ENCODE measurements at places on chromosomes 6 and 20.

DNA sequence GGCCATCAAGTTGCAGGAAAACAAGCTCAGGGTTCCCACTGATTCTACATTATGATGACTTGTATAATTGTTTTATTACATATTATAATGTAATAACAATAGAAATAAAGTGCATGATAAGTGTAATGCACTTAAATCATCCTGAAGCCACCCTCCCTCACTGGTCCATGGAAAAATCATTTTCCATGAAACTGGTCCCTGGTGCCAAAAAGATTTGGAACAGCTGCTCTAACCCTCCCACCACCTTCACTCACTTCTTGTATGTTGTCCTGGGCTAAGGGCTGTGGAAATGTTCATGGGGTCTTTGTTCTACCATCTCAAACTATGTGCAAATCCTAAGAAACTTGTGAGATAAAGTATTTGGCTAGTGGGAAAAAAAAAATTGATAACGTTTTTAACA lies 133.8 kb downstream of the LRRC1 start:
- DNase-seq = no peak

- DNase-seq = no peak
Observed at GRCh38 chr6:16437095-16437494, 198.7 kb downstream of the GMPR start.

- no peak for DNase-seq
Observed at GRCh38 chr6:155974811-155975323, 519.2 kb upstream of the NOX3 start.

- no peak for DNase-seq
Observed at GRCh38 chr6:122033564-122034181, 365.8 kb upstream of the HSF2 start.

GRCh38 chr20:47019121-47019824 lies 124.6 kb downstream of the EYA2 start:
- DNase-seq = no peak

- DNase-seq = no peak
Observed at GRCh38 chr20:51860111-51860882, 58.0 kb upstream of the SALL4 start.

- DNase-seq = no peak
Observed at GRCh38 chr6:52389264-52389625, 27.3 kb downstream of the PAQR8 start.

DNA sequence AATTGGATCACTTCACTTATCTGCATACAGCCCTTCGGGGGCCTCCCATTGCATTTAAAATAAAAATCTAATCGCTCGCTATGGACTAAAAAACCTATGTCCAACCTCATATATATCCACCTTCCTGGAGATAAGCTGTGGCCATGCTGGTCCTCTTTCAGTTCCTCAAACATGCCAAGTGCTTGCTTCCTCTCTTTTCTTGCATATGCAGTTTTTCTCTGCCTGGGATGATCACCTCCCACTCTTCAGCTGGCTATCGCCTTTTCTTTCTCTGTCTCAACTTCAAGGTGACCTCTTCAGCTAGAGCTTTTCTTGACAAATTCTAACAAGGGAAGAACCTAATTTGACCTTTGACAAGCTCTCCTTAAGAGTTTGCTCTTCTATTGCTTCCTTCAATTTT lies 5.6 kb upstream of the TFB1M start:
- DNase-seq = no peak

DNA sequence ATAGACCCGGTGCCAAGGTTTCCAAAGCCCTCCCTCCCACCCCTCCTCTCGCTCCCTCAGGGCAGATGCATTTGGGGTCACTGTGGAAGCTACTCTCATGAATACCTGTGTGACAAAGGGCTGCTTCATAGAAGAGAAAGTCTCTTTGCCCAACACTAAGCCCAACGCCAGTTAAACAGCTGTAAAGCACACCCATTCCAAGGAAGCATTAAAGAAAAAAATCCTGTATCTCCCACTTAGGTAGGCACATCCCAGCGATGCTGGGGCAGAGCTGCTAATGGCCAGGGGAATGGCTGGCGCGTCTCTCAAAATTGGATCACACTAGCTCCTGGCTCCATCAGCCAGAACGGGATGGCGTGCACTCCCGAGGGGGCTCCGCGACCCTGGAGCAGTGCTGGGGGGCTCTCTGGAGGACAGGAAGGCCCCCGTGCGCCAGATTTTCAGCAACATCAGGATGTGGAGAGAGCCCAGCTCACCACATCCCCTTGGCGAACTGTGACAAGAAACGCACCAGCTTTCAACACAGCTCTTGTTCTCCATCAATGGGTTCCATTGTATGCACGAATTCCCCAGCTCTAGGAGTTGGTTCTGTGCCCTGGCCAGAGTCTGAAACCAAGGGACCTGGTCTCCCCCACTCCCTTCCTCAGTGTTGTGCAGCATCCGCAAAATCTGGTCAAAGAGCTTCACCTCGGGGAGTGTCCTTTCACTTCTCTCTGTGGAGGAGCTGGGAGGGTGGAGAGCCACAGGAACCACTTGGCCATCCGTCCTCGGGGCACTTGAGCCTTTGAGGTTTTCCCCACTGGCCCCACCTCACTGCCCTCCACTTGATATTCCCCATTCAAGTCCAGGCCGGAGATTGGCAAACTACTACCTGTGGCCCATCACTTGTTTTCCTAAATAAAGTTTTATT lies 74.1 kb downstream of the TFAP2C start:
- no peak for DNase-seq

DNA sequence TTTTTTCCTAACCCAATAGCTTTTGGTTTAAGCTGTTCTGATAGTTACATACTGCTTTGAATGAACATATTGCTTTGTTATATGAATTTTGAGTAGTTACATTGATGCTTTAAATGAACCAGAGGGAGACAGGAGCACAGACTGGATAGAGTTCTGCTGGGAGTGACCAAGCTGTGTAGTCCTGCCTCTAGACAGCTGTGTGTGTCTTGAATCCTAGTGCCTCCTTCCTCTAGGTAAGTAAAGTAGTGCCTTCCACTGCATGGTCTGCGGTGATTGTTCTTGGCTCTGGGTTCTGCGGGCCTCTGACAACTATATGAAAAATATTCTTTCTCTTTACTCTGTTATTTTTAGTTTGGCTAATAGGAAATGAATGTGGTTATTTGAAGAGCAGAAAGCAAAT lies 46.0 kb upstream of the ADGRG6 start:
- no peak for DNase-seq

GRCh38 chr6:39294133-39294532 lies 20.1 kb downstream of the KCNK17 start:
- no peak for DNase-seq

- no peak for DNase-seq
Observed at GRCh38 chr6:34110610-34111009, 35.3 kb downstream of the GRM4 start.

GRCh38 chr6:4848382-4849068 lies 72.3 kb downstream of the CDYL start:
- DNase-seq = no peak

DNA sequence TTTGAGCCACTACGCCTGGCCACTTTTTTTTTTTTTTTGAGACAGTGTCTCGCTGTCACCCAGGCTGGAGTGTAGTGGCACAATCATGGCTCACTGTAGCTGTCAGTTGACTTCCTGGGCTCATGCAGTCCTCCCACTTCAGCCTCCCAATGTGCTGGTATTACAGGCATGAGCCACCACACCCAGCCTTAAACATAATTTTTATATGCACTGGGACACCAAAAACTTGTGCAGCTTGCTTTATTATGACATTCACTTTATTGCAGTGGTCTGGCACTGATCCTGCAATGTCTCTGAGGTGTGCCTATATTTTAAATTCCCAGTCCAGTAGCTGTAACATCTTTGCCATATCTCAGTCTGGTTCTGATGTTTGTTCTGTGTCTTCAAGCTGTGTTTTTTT lies 34.7 kb downstream of the KAT14 start:
- no peak for DNase-seq

GRCh38 chr6:76631622-76632021 lies 559.2 kb upstream of the IMPG1 start:
- no peak for DNase-seq

GRCh38 chr6:107330168-107330567 lies 129.2 kb downstream of the PDSS2 start:
- peak; percentile 39 for DNase-seq

DNA sequence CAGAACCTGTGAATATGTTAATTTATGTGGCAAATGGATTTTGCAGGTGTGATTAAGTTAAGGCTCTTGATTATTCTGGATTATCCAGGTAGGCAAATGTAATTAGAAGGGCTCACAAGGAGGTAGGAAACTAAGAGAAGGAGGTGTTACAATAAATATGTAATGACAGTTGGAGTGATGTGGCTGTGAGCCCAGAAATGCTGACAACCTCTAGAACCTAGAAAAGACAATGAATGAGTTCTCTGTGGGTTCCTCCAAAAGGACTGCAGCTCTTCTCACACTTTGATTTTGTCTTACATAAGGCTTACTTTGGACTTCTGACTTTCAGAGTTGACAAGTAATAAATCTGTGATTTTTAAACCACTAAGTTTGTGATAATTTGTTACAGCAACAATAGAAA lies 406.6 kb upstream of the EPHA7 start:
- DNase-seq = no peak

- DNase-seq = no peak
Observed at GRCh38 chr6:3285732-3286131, 27.0 kb downstream of the PSMG4 start.

DNA sequence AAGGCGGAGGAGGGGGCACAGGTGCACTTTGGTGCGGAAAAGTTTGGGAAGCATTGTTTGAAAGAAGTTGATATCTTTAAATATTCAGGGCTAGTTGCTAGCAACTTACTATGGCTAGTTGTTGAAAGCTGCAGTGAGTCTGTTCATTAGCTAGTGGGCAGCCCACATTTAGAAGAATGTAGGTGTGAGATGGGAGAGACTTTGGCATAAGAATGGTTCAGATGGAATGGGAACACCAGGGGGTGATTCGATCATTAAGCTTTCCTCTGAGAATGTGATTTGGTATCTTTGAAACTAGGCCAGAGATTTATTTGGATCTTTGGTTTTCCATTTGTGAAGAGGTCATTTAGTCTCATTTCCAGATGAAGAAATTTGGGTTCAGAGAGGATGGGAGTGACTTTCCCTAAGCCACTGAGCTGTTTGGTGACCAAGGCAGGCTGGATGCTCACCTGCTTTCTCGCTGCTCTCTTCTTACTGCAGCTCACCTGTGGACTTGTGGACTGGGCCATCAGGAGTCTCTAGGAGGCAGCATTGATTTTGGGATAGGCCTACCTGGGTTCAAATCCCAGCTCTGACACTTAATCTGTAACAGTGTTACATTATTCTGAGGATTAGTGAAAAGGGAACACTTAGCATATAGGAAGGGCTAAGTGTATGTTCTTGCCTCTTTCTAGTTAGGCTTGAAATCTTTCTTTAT lies 62.9 kb downstream of the CARMIL1 start:
- no peak for DNase-seq
